ENCODE measurements at places on chromosomes 7 and 10. TPM values are rescaled to one million over a fixed set of nuclear protein-coding genes. Genes with fewer than 3 reads are reported as not detected.
A peak's percentile ranks its signal among the peaks of the same experiment; 100 is the strongest.

The FOXK1 gene
- polyA plus RNA-seq = 9.3 TPM

The MAD1L1 gene
- polyA plus RNA-seq = 25.3 TPM

DNA sequence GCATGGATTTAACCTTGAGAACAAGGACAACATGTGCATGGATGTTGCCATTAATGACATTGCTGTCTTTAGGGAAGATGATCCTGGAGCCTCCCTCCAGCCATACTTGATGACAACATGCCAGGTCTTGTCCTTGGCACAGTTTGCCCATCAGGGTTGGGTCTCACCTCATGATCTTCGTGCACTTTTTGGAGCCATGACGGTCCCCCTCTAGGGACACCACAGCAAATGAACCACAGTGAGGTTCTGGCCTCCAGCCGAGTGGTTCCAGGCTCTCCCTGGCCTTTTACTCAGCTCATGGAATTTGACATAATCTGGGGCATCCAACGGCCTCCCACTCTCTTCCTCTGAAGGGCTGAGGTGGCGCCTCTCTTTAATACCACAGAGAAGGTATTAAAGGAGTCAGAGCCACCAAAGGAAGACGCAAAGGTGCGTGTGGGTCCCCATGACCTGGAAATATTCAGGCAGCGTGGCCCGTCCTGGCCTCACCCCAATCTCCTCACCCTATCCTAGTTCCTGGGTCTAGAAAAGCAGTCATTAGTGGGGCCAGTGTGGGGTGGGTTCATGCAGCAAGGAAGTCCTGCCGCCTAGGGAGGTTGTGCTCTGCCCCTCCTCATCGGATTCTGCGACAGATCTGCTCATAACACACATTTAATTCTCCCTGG is 184.8 kb downstream of the CXCL12 start:
- no peak for DNase-seq

- DNase-seq = no peak
Observed at GRCh38 chr7:44767134-44767911, 18.7 kb downstream of the ZMIZ2 start.

GRCh38 chr10:86936661-86937501 is 20.5 kb downstream of the MMRN2 start:
- DNase-seq = no peak

GRCh38 chr10:8873310-8873709 is 818.8 kb downstream of the GATA3 start:
- DNase-seq = no peak

DNA sequence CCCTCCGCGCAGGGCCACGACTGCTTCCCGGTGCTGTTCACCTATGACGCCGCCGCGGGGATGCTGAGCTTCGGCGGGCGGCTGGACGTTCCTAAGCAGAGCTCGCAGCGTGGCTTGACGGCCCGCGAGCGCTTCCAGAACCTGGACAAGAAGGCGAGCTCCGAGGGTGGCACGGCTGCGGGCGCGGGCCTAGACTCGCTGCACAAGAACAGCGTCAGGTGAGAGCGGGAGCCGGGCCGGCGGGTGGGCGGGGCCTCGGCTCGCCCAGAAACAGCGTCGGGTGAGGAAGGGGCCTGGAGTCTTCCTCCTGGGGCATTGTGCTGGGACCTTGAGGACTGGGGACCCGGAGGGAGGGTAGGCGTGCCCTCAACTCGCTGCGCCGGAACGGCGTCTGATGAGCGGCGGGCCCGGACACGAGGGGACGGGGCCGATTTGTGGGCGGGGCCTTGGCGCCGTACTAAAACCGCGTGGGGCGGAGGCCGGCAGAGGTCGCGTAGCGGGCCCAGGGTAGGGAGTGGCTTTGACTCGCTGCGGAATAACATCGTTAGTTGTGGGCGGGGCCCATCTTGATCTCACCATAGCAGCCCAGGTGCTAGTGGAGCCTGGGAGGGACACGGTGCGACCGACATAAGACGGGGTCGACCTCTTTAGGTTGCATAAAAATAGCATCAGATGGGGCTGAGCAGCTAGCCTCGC is 15.6 kb downstream of the PDAP1 start:
- DNase-seq = peak; percentile 83

Data from heart left ventricle (tissue), 16 donors.